ENCODE measurements at places on chromosomes 3 and 15.
A peak's percentile ranks its signal among the peaks of the same experiment; 100 is the strongest.

GRCh38 chr3:47163169-47164006 is 525 bp downstream of the SETD2 start:
- DNase-seq = peak; percentile 32

GRCh38 chr3:152269831-152270734 is 1.4 kb downstream of the MBNL1 start:
- DNase-seq = peak; percentile 67

DNA sequence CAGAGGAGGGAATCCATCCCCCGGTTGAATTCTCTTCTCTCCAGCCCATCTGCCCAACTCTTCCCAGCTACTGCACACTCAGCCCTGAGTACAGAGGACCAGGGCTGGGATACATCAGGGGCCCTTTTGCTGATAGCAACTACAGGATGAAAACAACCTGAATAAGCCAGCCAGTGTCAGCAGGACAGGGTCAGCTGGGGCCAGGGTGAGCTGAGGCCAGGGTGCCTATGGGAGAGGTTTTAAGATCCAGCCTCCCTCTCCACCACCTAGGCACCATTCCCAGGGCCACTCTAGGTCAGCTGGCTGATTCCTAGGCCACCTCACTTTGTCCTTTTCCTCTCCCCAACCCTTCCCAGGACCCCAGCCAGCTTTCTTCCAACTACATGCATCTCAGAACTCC is 83.8 kb downstream of the MRPL46 start:
- no peak for DNase-seq

DNA sequence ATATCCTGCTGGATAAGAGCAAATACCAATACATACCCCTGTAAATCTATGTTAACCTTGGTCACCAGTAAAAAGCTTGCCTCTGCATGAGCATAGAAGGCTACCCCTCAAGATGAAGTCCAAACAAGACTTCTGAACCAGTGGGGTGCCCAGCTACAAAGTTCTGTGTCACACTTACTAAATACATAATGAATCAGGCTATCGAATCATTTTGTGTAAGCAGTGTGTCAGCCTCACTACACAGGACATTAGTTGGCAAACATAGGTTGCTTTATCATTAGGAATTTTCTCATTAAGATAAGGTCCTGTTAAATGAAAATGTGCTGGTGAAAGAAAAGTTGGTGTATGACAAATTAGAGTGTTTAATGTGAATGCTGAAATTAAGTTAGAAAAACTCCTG is 452.0 kb downstream of the MFSD1 start:
- DNase-seq = no peak

DNA sequence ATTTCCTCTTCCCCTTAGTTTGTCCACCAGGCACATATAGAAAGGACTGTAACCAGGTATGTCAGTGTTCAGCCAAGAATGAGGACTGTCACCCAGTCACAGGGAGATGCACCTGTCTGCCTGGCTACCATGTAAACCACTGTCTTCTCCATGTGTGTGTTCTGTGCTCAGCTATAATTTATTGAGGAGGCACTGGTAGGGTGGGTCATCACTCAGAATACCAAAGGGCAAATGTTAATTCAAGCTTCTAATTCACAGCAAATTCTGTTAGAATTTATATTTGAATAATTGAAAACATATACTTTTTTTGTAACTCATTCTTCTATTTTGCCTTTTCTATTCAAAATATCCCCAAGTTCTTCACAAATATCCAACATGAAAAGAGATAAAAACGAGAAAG is 780.4 kb downstream of the MECOM start:
- no peak for DNase-seq

DNA sequence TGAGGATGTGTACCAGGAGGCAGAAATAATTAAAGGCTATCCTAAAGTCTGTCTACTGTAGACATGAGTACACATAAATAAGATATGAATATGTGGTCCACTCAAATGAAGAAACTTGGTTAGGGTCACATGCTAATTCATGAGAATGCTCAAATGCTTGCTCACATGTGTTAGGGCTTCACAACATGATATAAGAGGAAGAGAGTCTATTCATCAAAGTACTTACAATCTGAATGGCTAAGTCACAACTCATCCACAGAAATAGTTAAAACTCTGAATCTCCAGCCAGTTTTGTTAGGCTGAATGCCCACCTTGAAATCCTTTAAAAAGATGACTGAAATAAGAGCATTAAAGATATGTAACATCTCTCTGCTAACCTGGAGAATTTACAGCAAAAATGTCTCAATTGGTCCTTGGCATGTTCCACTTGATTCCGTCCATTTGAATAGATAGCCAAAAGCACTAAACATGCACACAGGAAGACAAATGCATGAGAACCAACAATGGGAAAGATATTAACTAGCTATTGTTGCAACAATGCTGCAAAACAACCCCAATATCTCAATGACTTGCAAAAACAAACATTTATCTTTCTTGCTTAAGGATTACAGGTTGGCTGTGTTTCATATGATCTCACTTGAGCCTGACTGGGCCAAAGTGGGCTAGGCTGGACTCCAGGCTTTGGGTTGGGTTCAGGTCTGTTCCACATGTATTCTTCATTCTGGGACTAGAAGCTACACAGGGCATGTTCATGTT is 10.6 kb upstream of the TBC1D5 start:
- no peak for DNase-seq

- no peak for DNase-seq
Observed at GRCh38 chr15:81387621-81388435, 13.8 kb upstream of the TMC3 start.

GRCh38 chr3:114809668-114810413 is 337.2 kb downstream of the ZBTB20 start:
- DNase-seq = peak; percentile 53

DNA sequence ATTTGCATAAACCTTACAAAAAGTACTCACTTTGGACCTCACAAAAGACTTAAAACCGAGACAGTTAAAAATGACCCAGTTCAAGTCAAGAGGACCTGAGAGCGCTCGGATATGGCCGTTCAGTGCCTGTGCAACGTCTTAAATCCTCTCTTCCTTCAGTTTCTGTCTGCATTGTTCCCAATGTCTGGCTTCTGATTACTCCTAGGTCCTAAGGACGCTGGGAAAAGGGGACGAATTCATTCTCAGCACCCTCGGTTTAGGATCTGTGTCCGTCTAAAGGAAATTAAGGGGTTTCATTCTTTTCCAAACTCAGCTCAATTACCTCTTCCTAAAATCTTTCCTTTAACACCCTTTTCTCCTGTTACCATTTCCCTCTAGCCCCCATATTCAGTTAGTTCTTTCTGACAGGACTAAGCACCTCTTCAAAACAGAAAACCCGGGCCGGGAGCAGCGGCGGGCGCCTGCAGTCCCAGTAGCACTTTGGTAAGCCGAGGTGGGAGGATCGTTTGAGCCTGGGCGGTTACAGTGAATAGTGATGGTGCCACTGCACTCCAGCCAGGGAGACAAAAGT is 970 bp downstream of the DPPA4 start:
- DNase-seq = no peak

DNA sequence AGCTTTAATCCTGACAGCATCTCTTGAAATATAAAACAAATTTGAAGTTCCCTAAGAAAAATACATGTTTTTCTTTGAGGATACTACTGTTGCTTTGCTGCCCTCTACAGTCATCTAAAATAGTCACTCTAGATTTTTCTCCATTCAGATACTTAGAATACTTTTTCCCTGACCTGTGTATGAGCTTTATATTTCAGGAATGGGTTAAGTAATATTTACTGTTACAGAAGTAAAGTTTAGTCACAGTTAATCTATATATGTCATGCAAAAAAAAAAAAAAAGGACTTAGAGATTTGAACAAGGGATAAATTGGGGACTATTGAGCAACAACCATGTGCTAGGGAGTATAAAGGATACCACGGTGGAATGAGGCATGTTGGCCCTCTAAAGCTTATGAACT is 8.8 kb downstream of the NECTIN3 start:
- peak; percentile 38 for DNase-seq

DNA sequence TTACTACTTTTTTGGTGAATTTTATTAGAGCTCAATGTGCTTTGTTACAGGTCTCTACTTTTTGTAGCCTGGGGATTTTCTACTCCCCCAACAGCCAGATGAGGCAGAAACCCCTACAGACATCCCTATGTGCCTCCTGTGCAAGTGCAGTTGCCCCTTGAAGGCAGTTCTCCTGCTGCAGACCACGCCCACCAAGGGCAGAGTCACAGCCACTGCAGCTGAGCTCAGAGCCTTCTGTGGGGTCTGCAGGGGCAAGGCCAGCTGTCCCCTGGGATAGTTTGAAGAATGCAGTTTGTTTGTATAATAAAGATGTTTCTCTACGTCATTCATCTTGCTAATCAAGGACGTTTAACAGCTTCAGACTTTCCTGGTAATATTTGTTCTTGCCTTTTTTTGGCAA is 76.8 kb downstream of the NPAP1 start:
- DNase-seq = no peak

GRCh38 chr3:69433121-69433968 is 47.5 kb upstream of the FRMD4B start:
- DNase-seq = no peak

GRCh38 chr3:187377842-187378241 is 9.7 kb downstream of the RTP4 start:
- no peak for DNase-seq

DNA sequence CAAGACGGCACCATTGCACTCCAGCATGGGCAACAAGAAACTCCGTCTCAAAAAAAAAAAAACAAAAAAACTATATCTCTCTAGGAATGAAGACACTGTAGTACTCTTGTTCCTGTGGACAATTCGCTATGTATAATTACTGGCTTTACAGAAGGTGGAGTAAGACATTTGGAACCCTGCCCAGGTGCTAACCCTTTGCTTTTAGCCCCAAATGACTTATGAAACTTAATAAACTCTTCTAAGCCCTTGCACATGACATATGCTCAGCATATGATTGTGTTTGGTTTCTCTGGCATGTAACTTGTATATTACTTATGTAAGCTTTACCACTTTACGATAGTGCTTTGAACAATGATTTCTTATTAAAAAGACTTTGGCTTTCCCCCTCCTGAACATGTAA is 27.3 kb upstream of the PRTG start:
- DNase-seq = peak; percentile 67

GRCh38 chr3:110414855-110415254 is 656.8 kb upstream of the NECTIN3 start:
- peak; percentile 87 for DNase-seq

DNA sequence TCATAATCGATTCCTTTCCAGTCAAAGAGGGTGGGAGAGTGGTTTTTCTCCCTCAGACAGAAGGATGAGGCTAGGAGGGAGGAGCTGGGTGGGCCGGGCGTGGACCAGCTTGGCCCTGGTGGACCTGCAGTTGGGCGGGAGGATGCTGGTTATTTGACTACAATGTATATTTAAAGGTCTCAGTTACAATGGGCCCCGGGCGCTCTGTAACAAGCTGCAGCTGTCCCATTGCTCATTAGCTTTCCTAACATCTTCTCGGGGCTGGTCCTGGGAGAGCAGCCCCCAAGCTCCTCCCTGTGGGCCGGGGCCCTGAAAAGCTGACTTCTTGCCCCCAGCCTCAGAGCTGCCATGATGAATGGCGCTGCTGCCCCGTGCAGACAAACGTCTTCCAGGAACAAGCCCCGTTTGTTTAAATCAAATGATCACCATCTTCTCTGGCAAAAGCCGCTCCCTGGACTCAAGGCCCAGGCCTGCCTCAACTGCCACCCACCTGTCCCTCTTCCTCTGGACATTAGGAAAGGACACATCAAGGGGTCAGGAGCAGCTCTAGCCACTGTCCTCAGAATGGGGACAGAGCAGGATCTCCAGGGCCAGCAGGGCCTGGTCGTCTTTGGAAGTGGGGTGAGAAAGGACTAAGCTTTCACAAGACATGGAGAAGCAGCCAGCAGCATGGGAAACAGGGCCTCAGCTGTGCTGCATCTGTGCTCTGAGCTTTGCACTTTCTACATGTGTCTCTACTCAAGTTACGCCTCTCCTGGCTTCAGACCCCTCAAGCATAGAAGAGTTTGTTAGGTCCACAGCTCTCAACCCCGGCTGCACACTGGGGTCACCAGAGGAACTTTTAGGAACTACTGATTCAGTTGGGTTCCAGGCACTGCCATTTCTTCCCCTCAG is 38.6 kb downstream of the MAGEF1 start:
- DNase-seq = no peak

DNA sequence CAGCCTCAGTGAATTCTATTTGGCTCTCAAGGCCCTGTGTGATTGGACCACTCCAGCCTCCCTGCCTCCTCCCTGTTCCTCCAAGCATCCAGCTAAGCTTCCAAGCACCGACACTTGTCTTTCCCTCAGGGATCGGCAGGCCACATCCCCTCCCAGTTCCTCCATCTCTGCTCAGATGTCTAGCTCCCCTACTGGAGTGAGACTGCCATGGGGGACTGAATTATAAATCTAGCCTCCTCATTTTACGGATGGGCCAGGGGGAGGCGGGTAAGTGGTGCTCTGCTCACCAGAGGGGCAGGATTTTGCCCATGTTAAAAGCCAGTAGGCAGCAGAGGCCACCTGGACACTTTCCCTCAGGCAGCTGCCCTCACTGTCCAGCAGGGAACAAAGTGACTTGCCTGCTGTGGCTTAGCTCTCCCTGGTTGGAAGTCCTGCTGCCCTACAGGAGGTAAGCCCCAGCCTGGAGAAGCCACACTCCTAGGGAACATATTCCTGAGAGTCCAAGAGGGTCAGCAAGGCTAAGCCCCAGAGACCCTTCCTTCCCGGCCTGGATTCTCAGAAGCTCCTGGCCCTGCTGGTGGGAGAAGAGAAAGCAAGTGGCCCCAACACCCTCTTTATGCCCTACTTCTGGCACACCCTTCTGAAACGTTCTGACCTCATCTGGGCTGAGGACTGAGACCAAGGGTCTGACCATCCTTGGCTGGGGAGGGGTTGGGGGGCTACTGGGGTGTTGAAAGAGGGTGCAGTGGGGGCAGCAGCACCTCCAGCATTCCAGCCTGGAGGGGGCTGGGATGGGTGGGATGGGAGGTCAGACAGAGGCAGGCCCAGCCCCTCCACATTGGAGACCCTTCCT is 9.1 kb upstream of the HHATL start:
- DNase-seq = peak; percentile 10

DNA sequence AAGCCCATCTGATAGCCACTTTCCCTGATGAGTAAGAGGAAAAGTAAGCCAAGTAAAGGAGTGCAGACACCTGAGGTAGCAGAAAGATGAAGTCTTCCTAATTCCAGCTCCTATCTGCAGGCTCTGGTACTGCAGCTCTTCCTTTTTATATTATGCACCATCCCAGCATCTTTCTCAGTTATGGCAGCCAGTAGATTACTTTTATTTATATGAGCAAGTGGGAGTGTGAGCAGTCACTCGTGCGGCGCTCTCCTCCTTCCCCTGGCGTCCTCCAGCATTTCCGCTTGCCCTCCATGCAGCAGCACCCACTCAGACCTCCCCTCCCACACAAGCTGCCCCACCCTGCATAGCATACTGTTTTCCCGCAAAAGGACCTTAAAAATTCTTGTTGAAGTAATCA is 465.9 kb upstream of the DPPA4 start:
- DNase-seq = no peak

Measured in RPMI7951 (cell line).